Hematopoietic multipotent progenitor cell (in vitro differentiated cells): ENCODE measurements at places on chromosomes 7 and 10. TPM values are rescaled to one million over a fixed set of nuclear protein-coding genes. Genes with fewer than 3 reads are reported as not detected.

The FANK1 gene
- 1.6 TPM for total RNA-seq

- DNase-seq = no peak
Measured at GRCh38 chr10:106513352-106513771, 651.1 kb downstream of the SORCS1 start.

- DNase-seq = no peak
Measured at GRCh38 chr7:47803025-47803424, 145.2 kb downstream of the PKD1L1 start.

GRCh38 chr7:66088861-66089838 is 13.5 kb downstream of the ASL start:
- DNase-seq = no peak

GRCh38 chr7:45969940-45970339 is 48.9 kb upstream of the IGFBP3 start:
- DNase-seq = no peak

The OPALIN gene
- total RNA-seq = under 0.01 TPM

The PAX2 gene
- total RNA-seq = not detected

DNA sequence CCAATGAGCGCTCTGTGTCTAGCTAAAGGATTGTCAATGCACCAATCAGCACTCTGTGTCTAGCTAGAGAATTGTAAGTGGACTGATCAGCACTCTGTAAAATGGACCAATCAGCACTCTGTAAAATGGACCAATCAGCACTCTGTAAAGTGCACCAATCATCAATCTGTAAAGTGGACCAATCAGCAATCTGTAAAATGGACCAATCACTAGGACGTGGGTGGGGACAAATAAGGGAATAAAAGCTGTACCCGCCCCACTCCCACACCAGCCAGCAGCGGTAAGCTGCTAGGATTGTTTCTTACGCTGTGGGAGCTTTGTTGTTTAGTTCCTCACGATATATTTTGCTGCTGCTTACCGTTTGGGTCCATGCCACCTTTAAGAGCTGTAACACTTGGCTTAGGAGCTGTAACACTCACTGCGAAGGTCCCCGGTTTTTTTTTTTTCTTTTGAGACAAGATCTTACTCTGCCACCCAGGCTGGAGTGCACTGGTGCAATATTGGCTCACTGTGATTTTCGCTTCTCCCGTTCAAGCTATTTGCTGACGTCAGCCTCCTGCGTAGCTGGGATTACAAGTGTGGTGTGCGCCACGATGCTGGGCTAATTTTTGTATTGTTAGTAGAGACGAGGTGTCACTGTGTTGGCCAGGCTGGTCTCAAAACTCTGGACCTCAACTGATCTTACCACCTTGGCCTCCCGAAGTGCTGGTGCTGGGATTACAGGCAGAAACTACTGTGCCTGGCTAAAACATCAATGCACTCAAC is 184.8 kb downstream of the PTPN20 start:
- DNase-seq = no peak

The TMEM72 gene
- 3.8 TPM for total RNA-seq

The INA gene
- total RNA-seq = not detected

The CNPY1 gene
- total RNA-seq = not detected

The AKR1E2 gene
- 31.5 TPM for total RNA-seq

GRCh38 chr7:85065888-85066485 is 120.9 kb downstream of the SEMA3D start:
- DNase-seq = no peak

DNA sequence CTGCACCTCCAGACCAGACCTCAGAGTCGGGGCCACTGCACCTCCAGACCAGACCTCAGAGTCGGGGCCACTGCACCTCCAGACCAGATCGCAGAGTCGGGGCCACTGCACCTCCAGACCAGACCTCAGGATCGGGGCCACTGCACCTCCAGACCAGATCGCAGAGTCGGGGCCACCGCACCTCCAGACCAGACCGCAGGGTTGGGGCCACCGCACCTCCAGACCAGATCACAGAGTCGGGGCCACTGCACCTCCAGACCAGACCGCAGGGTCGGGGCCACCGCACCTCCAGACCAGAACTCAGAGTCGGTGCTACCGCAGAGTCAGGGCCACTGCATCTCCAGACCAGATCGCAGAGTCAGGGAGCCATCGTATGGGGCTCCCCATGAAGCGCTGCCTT is 105.9 kb downstream of the ACTR3B start:
- no peak for DNase-seq

The CPEB3 gene
- 1.9 TPM for total RNA-seq

The BHLHA15 gene
- 0.27 TPM for total RNA-seq

GRCh38 chr7:151425670-151426440 is 14.1 kb downstream of the CRYGN start:
- DNase-seq = no peak

- no peak for DNase-seq
Measured at GRCh38 chr7:95018021-95018420, 110.6 kb downstream of the PPP1R9A start.

DNA sequence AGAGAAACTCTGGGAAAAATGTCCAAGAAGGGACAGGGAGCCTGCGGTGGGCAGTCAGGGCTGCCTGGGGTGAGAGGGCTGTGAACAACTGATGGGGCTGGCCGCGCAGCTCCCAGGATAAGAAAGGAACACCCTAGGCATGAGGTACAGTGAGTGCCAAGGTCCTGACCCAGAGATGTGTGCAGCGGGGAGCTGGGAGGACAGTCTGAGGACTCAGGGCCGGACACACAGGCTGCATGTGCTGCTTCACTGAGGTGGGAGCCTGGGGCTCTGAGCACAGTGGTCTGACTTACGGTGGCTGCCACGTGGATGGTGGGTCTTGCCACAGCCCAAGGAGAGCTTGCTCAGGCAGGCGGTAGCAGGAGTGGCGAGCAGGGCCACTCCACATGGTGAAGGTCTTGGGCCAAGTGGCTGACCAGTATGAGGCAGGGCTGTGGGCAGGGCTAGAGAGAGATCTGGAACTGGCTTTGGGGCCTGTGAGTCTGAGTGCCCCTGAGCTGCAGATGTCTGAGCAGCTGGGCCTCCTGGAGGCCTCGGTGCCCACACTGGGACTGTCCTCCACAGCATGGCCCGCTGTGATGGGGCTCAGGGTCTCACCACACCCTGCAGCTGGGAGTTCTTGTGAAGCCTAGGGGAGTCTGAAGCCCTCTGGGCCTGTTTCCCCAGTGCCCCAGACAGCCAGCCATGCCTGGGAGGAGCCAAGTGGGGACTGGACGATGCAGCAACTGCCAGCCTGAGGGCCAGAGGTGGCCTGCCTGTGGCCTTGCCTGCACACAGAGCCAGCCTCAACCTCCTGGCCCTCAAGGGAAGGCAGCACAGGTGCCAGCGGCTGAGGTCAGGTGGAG is 60.3 kb downstream of the RASGEF1A start:
- no peak for DNase-seq

DNA sequence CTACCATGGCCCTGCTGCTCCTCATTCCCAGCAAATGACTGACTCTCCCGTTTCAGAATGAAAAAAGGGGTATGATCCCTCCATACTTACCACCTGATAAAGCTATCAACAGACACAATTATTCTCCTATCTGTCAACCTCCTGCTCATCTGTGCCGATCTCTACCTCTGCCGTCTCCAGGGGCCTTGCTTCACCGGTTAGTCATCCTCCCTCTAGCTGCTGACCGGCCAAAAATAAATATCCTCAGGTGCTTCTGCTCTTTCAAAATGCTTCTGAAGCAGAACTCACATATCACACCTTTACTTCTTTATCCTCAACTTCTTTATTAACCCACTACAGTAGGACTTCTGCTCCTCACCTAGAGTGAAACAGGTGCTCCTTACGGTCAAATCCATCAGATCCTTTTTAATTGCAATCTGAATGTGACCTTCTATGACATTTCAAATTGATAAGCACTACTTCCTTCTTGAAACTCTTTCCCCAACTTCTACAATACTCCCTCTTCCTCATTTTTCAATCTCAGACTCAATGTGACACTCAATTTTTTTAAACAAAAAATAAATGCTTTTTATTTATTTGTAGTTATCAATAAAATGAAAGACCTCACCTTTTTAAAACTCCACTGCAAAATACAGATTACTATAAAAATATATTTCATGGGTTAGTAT is 63.2 kb downstream of the LMBR1 start:
- no peak for DNase-seq

The NCF1 gene
- total RNA-seq = 2.2 TPM

The ARL5B gene
- 9.2 TPM for total RNA-seq

The DNAJC12 gene
- 1.9 TPM for total RNA-seq

DNA sequence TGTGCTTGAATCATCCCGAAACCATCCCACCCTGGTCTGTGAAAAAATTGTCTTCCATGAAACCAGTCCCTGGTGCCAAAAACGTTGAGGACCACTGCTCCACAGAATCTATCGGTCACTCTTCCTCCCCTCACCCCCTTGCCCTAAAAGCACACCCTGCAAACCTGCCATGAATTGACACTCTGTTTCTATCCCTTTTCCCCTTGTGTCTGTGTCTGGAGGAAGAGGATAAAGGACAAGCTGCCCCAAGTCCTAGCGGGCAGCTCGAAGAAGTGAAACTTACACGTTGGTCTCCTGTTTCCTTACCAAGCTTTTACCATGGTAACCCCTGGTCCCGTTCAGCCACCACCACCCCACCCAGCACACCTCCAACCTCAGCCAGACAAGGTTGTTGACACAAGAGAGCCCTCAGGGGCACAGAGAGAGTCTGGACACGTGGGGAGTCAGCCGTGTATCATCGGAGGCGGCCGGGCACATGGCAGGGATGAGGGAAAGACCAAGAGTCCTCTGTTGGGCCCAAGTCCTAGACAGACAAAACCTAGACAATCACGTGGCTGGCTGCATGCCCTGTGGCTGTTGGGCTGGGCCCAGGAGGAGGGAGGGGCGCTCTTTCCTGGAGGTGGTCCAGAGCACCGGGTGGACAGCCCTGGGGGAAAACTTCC is 784 bp upstream of the SERPINE1 start:
- no peak for DNase-seq

- DNase-seq = no peak
Measured at GRCh38 chr7:101140339-101140699, 13.4 kb downstream of the SERPINE1 start.

The LHPP gene
- total RNA-seq = 19.9 TPM

- DNase-seq = no peak
Measured at GRCh38 chr7:7584653-7585052, 18.0 kb downstream of the MIOS start.

GRCh38 chr7:117273814-117274225 is 49.0 kb downstream of the WNT2 start:
- no peak for DNase-seq

DNA sequence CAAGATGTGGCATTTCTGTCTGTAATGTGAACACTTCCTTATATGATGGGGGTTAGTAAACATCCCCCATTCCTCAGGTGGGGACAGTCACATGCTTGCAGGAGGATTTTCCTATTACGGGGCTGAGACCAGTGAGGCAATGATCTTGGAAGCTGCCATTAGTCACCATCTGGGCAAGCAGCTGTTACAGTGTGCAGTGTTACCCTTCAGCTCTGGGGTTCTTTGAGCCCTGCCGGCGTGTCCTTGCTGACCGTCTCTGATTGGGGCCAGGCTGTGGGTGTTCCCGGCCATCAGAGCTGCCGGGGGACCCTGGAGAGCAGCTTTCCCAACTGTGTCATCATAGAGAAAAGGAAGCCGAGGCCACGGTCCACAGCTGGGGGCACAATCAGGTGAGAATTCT is 126.8 kb upstream of the FAM20C start:
- no peak for DNase-seq

GRCh38 chr10:71460615-71461014 is 63.9 kb downstream of the CDH23 start:
- DNase-seq = no peak

The CDHR3 gene
- total RNA-seq = not detected

GRCh38 chr7:106056513-106057203 is 55.5 kb downstream of the SYPL1 start:
- DNase-seq = peak; percentile 85

The PRXL2A gene
- total RNA-seq = 6.5 TPM

DNA sequence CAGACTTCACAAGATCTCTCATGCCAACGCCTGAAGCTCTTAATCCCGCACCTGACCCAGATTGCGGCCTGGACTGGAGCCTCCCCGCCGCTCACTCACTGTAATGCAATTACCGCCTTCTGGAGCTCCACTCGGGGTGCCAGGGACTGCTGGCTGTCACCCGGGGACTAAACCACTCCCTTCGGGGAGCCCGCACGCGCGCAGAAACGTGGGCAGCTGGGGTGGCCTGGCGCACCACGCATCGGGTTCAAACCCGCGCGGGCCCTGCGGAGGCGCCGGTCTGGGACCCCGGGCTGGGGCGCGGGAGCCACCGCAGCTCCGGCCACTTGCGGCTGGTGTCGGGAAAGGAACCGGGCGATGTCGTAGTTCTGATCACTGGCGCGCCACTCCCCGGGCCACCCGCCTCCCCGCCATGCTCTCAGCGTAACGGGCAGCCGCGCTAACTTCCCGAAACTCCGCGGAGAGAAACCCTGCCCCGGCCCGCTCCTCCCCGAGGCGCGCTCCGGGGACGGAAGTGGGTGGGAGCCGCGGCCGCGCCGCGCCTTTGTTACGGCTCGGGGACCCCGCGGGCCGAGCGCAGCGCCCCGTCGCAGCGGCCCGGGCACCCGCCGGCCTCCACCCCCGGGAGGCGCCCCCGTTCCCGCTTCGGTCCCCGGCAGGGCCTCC is 100.3 kb upstream of the SVIL start:
- peak; percentile 14 for DNase-seq

DNA sequence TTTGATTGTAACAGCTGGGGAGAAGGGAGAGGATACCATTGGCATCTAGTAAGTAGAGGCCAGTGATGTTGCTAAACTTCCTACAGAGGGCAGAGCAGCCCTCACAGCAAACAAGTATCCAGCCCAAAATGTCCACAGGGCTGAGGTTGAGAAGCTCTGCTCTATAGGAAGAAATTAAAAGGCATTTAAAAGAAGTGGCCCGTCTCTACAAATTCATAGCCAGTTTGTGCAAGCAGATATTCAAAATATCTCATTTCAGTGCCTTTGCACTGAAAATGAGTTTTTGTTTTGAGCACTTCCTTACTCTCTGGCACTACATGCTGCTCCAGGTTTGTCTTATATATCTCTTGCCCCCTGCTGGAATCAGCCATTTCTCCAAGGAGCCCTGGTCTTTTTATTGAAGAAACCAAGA is 330.0 kb downstream of the BBS9 start:
- peak; percentile 14 for DNase-seq

The ASAH2B gene
- total RNA-seq = 0.54 TPM

- no peak for DNase-seq
Measured at GRCh38 chr10:15672469-15672868, 47.3 kb downstream of the ITGA8 start.

DNA sequence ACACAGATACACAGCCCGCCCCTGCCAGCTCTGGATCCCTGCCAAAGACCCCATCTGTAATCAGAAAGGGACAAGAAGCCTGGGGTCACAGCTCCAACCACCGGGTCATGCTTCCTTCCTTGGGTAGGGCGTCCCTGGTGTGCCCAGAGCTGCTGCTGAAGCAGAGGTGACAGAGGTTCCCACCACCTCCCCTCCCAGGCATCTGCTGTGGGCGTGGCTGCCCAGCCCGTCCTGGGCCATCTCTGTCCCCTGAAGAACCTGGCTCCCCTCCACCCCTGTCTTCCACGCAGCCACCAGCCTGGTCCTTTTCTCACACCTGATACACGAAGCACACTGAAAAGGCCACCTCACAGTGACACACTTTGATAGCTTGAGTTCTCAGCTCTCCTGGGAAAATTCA is 38.2 kb upstream of the CPXM2 start:
- no peak for DNase-seq
